ENCODE measurements at places on chromosomes 6 and 20.

DNA sequence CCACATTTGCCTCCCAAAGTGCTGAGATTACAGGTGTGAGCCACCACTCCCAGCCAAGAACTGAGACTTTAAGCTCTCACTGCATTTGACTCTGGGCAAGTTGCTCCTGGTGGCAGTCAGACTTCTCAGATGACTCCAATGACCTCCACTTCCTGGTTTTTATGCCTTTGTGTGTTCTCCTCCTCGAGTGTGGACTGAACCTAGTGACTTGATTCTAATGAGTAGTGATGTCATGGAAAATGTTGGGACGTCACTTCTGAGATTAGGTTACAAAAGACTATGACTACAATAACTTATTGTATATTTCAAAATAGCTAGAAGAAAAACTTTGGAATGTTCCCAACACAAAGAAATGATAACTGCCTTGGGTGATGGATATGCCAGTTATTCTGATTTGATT is 12.0 kb downstream of the SPINT3 start:
- DNase-seq, result no peak

DNA sequence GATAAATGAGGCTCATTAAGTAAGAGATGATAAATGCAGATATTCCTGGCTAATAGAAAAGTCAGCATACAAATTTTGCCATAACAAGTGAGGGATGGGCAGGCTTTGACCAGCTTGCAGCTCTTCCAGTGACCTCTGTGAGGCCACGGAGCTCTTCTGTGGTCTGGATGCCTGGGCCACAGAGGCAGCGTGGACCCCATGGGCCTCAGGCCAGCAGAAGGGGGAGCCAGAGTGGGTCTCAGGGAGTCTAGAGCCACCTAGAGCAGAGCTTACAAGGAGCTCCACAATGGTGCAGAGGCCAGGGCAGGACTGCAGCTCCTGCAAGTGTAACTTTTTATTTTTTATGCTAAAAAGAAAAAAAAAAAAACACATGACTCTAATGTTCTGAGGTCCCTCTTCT is 165.1 kb downstream of the ARID1B start:
- no peak for DNase-seq

GRCh38 chr6:33028220-33028849 is 18.9 kb upstream of the HLA-DOA start:
- no peak for DNase-seq

- DNase-seq, result no peak
Observed at GRCh38 chr6:109143191-109143590, 47.9 kb downstream of the CEP57L1 start.

GRCh38 chr6:108998485-108998884 is 96.2 kb downstream of the SESN1 start:
- DNase-seq, result no peak

- DNase-seq, result no peak
Observed at GRCh38 chr6:166162599-166163342, 4.9 kb downstream of the TBXT start.

All from SW 1271 (cell line).